Renal cortical epithelial cell (primary cell): ENCODE measurements at places on chromosomes 3 and 15. TPM values are rescaled to one million over a fixed set of nuclear protein-coding genes. Genes with fewer than 3 reads are reported as not detected.

DNA sequence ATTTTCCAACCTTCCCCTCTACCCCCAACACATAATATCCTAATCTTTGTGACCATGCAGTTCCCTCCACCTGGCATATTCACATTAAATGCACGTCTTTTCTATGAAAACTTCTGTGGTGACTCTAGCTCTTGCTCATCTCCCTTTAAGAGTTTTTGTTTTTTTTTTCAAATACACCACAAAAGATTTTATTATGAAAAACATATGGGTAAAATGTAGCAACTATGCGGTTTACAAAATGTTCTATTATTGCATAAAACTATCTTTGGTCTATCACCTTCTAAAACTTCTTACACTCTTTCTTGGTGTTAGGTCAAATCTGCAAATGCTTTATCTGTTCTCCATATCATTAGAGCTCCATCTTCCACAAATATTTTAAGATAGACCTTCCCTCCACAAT lies 38.6 kb upstream of the ADGRG7 start:
- DNase-seq, result no peak

DNA sequence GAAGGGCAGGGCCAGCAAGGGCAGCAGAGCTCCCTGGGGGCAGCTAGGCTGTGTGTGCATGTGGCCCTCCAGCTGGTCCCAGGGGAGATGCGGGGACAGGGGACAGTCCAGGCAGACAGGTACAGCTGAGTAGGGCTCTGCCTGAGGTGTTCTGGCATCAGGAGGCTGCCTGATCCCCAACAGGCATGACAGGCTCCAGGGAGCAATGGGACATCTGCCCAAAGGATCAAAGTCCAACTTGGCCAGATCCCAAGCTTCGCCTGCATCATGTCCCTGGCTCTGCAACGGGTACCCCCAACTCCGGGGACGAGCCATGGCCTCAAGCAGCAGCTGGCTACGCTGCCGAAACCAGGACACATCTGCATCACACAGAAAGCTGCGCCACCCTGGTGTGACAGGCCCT lies 21.8 kb downstream of the ATRIP start:
- DNase-seq, result no peak

Gene ARL6IP5
- 160 and 196 TPM in 2 replicates for total RNA-seq

Gene TEX264
- total RNA-seq, result 47.2 and 71.1 TPM in 2 replicates

Gene FAM3D
- not detected in 2 replicates for total RNA-seq
